ENCODE measurements at places on chromosomes 1 and 21.
A peak's percentile ranks its signal among the peaks of the same experiment; 100 is the strongest.

GRCh38 chr21:38175306-38175705 is 81.5 kb upstream of the KCNJ15 start:
- no peak for DNase-seq

GRCh38 chr21:33546086-33546485 is 3.2 kb downstream of the SON start:
- peak; percentile 14 for DNase-seq

- peak; percentile 79 for DNase-seq
Observed at GRCh38 chr1:61183471-61184039, 101.2 kb downstream of the NFIA start.

DNA sequence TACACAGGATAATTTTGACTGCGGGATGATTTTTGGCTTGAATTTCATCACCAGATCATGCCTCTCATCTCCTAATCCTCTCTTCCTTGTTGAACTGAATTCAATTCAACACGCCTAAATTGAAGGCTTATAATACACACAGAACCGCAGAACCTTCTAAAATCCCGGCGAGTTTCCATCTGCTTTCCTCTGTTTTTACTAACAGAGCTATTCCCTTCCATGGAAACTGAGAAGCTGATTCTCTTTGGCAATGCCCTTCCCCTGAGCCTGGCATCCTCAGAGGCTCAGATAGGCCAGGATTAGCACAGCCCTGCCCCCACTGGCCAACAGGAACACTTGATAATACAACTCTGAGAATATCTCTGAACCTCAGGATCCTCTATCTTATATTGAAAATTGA is 130.2 kb downstream of the CAPN8 start:
- DNase-seq = no peak

DNA sequence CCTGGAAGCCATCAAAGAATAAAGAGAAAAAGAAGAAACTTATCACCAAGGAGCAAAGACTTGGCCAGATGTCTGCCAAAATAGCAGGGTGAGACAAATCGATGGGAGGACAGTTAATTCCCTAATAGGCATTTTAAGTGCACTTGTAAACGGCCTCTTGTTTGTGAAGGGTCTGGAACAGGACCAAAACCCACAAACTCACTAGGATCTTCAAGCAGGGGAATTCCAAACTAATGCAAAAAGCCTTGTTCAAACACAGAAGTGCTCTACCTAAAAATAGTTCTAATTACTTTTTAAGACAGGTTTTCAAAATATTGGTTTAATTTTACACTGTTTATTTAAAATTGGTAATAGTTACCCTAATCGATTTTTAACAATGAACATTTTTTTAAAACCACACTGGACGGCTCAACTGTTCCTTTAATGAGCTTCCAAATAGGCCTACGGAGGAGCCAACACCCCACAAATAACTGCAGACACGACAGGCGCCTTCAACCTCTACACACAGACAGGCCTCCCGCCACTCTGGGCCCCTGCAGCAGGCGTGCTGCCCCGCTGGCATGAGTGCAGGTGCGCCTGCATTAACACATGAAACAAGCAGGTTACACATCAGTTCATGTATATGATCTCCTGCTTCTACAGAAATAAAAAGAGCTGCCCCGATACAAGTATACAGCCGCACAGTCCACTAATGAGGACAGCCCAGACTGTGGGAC is 15.8 kb downstream of the UBE2G2 start:
- no peak for DNase-seq

GRCh38 chr1:247962911-247963588 is 2.0 kb upstream of the OR2AK2 start:
- DNase-seq = no peak

- no peak for DNase-seq
Observed at GRCh38 chr1:4002061-4002521, 102.0 kb upstream of the C1orf174 start.

GRCh38 chr21:42542596-42542995 is 28.9 kb downstream of the SLC37A1 start:
- DNase-seq = no peak

DNA sequence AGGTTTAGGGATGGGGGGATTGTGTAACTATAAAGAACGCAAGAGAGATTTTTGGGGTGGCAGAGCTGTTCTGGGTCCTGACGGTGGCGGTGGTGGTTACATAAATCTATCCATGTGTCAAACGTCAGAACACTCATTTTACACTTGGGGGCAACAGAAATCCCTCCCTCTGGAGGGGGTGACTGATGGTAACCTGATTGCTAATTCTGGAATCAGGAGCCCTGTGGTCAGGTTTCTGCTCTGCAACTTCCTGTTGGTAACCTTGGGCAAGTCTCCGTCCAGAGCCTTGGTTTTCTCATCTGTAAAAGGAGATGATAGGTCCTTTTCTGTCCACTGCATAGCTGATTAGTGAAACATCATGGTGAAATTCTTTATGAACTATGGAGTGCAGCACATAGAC is 40.9 kb downstream of the ALPL start:
- no peak for DNase-seq

DNA sequence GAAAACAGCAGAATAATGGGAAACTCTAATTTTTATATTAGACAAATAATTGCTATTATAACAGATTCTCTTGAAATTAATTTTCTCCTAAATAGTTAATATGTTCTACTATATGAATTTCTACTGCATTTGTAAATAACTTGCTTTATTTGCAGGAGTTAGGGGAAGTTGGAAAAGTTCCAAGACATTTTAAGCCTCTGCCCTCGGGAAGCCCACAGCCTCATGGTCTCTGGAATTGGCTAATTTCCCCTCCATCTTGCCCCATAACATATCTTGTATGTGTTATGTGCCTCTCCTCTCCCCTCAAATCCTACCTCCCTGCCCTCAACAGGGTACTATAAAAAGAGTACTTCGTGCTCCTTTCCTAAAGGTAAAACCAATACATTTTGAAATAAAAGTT is 271.4 kb upstream of the NR5A2 start:
- DNase-seq = no peak

- DNase-seq = peak; percentile 47
Observed at GRCh38 chr1:32334864-32335534, 1.0 kb downstream of the MARCKSL1 start.

DNA sequence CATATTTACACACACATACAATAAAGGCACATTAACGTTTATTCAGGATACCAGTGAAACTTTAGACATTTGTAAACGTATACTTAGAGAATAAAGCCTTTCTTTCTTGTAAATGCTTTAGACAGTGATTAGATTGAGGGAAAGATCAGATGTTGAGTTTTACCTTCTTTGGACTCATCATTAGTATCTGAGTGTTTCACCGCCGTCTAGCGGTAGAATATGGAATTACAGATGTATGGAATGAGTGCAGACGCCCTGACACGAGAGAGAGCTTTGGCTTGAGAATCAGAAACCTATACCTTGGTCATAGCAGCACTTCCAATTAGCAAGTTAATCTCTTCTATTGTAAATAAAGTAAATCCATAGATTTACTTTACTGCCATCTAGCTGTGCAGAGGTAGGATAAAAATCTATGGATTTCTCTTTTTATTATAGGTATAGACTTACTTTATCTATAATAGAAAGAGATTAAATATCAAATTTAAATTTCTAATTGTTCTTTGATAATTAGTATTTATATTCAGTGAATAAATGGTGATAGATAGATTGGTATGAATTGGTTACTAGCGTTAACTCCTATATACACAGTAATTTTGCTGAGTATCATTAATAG is 12.6 kb downstream of the FLG2 start:
- peak; percentile 55 for DNase-seq

DNA sequence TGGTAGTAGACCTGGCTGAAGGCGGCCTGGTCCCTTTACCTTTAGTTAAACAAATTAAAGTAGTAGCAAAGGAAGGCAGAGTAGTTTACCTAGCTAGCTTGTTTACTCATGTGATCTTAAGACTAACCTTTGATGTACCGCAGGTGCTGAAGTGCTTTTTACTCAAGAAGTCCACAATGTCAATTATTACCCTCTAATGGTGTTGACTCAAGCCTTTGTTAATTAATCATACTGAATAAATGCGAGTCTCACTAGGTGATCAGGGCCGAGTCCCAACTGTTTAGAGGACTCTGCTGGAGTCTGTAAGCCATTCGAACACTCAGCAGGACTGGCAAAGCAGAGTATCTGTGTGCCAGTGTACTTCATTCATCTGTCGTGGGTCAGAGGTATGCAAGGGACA is 381.1 kb upstream of the NCAM2 start:
- no peak for DNase-seq

DNA sequence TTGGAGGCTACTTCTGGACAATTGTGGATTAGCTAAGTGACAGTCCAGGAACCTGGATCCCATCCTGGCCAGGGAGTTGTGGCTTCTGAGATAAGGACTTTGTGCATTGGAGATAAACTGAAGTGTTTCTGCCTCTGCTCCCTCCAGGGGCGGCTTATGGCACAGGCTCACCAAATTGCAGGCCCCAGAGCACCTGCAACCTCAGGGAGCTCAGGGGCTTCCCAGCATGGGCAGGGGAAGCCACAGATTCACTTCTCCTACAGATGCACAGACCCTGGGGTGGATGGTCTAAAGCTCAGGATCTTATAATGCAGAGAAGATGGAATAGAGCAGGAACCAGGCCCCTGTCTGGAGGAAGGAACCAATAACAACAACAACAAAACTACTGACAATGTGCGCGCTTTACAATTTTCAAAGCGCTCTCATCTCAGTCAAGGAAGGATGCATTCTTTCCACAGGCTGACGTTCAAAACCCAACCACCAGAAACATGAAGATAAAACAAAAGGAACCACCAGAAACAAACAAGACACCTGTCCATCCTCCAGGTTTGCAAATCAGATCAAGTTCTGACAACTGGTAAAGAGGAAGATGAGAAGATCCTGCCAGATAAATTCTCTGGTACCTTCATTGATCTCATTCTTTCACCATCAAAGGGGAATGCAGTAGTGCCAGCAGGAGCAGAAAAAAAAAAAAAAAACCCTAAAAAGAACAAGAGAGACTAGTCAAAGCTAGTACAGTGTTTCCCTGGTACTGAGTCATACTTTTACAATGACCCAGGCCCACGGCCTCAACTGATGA is 121.0 kb upstream of the IRF2BP2 start:
- no peak for DNase-seq

All from globus pallidus (tissue), 1 donor.